ENCODE measurements at places on chromosomes 16 and 17.

DNA sequence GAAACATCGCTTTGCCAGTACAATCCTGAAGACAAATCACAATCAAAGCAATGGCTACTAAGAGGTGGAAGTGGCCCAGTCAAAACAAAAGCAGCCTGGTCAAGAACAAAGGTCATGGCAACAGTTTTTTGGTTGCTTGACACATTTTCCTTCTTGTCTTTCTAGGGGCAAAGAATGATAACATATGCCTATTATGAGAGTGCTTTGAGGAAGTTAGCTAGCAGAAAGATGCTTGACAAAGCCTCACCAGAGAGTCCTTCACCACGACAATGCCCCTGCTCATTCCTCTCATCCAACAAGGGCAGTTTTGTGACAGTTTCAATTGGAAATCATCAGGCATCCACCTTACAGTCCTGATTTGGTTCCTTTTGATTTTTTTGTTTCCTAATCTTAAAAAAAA is 31.8 kb upstream of the N4BP1 start:
- DNase-seq: no peak

DNA sequence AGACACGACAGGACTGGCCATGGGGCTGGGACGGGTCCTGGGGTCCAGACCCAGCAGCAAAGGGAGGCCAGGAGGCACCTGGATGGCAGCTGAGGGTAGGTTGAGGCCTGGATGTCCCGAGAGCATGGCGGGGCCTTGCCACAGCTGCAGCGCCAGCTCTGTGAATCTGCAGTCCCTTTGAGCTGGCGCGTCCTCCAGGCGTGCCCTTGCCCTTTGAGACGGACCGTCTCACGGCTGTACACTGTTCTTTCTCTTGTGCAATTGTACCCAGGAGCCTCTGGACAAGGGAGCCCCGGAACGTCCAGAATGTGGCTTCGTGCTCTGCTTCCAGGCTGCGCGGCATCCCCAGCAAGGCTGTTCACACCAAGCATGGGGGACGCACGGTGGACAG is 69.5 kb upstream of the CIBAR2 start:
- no peak for DNase-seq

- DNase-seq: no peak
These were observed 136.7 kb downstream of the SNX11 start for GRCh38 chr17:48244121-48244711.

DNA sequence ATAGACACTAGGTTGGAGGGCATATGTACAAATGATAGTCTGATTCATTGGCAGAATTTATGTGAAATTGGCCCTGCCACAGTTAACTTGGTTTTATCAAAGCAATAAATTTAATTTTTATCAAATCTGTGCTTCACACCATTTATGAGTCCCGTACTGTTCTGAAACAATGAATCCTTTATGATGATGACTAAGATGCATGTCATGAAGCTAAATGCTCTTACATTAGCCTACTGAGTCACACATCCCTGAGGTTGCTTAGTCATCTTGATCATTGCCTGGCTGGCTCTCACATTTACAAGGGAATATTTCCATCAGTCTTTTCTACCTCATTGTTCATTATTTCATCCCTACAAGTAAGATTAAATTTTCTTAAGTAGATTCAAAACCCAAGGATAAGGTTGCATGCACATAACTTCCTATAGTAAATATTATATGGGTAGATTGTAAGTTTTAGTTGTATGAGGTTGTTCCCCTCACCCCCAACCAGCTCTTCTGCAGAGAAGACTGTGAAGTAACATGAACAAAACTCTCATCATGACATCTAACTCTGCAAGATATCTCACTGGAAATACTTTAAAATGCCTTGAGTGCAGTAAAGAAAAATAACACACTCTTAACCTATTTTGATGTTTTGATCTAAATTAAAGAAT is 170.7 kb downstream of the CYB561 start:
- DNase-seq: no peak

GRCh38 chr16:67162506-67163163 is 1.9 kb upstream of the HSF4 start:
- DNase-seq: no peak
